ENCODE measurements at places on chromosomes 7 and 10.

- DNase-seq: no peak
Observed at GRCh38 chr7:68524126-68524525, 1074.1 kb upstream of the AUTS2 start.

DNA sequence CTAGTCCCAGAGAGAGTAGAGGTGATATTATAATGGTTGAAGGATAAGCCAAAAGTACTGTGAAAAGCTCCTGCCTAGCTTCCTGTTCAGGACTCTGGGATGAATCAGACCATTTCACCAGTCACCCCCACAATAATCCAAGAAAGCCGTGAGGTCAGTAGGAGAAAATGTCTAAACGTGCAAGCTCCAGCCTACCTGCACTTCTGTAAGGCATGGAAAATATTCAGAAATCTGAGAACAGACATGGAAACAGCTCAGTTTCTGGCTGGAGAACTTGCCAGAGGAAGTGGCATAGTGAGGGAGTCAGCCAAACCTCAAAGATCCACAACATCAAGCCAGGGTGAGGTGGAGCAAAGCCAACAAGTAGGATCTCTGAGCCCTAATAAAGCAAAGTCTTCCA lies 58.2 kb downstream of the ELAPOR2 start:
- DNase-seq: no peak

GRCh38 chr7:139948167-139948566 lies 114.6 kb downstream of the PARP12 start:
- DNase-seq: no peak

DNA sequence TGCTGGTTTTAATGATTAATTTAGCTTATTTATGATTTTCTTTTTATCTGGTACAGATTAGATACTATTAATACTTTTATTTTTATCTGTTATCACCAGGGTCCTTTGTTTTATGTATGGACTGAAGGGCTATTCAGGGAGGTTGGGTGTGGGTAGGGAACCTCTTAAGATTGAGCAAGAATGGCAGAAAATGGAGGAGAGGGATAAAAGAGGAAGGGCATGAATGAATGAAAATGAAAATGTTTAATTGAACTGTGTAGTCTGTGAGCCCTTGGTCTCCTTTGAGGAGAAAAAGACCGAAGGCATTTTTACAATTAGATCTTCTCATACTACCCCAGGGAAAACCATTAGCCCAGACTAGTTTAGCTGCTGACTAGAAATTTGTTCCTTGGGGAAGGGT lies 93.1 kb downstream of the CDK14 start:
- DNase-seq: no peak

GRCh38 chr7:108427766-108428165 lies 28.5 kb downstream of the NRCAM start:
- no peak for DNase-seq

- no peak for DNase-seq
Observed at GRCh38 chr10:15796762-15797161, 63.5 kb downstream of the MINDY3 start.

DNA sequence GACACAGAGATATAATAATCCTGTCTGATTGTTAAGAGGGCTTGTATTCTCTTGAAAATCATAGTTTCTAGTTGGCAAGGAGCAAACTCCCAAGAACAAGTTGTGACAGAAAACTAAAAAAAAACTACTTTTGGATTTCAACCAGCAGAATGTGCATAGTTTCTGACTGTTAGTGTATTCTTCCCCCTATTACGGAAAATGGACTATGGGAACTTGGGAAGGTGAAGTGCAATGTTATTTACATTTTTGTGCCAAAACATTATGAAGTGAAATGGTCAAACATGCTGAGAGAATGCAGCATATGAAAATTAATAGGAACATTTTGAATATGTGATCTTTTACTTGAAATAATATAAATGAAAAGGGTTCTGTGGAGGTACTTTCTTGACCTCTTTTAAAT lies 660.8 kb downstream of the SUGCT start:
- no peak for DNase-seq

- peak; percentile 76 for DNase-seq
Observed at GRCh38 chr7:123154231-123154860, 45.4 kb downstream of the SLC13A1 start.

- no peak for DNase-seq
Observed at GRCh38 chr7:85587785-85588184, 400.9 kb upstream of the SEMA3D start.

DNA sequence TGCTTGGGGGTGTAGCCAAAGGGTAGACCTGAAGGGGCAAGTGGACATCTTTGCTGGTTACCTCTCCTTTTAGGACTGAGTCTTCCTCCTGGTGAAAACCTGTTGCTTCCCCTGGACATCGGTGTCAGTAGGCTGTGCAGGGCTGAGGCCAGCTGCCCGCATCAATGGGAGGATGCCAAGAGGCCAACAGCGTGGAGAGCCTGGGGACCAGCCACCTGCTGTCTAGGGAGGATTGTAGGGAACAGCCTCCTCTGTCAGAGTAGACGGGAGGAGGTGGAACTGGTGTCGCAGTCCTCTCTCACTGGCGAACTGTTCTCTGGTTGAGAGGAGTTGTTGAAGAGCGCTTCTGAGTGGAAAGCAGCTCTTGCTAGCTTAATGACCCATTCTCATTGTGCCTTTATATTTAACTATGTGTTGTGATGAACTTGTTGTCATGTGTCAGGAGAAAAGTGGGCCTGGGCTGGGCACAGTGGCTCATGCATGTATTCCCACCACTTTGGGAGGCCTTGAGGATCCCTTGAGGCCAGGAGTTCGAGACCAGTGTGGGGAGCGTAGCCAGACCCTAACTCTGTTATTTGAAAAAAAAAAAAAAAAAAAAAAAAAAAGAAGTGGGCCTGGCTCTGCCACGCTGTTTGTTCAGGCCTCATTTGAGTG lies 1.8 kb downstream of the SUFU start:
- DNase-seq: no peak

DNA sequence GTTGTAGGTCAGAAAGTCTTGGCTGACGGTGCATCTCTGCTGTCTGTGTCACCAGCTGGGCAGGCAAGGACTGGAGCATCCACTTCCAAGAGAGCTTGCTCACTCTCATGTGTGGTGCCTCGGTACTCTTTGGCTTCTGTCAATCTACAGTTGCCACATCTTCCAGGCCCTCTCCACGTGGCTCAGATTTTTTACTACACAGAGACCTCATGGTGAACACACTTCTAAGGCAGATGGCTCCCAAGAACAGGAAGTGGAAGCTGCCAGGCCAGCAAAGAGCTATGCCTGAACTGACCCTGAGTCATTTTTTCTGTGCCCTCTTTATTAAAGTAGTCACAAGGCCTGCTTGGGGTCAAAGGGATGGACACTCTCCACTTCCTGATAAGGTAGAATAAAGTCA lies 351.5 kb upstream of the AUTS2 start:
- no peak for DNase-seq

DNA sequence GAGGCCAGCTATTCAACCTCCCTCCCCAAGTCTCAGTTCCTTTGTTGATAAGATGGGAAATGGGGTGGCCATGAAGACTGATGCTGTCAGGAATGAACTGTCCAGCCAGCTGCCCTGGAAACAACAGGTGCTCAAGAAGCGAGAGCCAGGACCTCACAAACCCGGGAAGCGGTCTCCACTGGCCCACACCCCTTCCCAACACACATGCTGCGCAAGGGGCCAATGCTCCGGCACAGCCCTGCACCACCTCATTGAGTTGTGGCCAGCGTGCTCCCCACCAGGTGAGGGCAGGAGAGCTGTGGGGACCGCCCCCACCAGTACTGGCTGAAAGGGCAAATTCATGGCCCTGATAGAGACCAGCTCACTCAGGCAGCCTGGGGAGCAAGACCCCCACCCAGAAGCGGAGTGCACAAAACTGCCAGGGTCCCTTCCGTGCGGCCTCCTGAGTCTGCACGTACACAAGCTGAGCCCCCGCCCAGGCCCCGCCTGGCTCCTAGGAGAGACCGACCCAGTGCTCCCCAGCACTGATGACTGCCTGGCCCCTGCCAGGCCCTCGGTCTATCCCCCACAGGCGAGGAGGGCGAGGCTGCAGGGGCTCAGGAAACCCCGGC lies 216.6 kb downstream of the MAD1L1 start:
- DNase-seq: no peak

DNA sequence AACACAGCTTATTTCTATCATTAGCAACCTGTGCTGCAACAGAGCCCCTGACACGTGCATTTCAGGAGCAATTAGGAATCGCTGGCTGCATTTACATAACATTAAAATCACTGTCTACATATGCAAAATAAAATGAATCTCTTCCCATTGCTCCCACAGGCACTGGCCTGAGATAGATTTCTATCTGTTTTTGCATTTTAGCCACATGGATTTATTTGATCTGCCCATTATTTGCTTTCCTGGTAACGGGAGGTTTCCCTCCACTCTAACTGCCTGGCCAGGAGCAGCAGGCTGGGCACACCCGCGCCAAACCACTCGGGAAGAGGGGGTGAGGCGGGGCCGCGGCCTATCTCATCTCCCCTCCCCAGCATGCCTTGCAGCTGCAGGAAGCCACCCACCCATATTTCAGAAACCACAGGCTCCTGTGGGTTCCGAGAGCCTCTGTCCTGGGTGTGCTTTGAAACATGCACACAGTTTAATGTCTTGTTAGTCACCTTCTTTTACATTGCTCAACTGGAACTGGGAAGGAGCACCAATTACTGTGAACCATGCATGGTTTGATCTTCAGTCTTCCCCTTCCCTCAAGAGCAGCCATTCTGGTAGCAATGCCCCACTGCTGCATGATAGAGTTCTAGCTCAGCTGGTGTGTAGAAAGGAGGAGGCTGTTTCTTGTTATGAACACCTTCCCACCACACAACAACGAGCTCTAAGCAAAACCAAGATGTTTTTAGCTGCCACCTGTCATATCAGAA lies 37.7 kb upstream of the IKZF1 start:
- no peak for DNase-seq

DNA sequence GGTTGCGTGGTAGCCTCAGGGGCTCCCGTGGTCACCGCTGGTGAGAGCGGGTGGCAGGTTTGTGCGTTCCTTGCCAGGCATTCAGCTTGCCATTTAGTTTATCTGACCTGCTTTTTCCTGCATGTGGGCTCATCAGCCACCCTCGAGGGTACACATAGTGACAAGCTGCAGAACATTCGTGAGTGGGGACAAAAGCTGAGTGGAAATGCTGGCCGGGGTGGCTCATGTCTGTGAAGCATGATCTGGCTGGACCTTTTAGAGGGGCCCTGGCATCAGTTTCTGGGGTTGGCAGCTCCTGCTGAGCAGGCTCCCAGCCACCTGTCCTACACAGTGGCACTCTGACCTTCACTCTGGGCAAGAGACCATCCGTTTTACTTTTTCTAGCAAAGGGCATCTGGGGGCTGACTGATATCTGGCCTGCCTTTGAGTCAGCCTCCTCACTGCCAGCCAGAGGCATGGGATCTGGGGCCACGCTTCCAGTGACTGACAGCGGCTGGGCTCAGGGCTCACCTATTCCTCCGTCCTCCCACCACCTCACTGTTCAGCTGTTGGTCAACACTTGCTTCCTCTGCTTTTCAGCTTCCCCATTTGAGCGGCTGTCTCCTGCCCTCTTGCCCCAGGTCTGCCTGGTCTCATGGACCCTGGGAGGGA lies 75.0 kb downstream of the LANCL2 start:
- no peak for DNase-seq

GRCh38 chr7:99617192-99617781 lies 541 bp downstream of the ZSCAN25 start:
- no peak for DNase-seq

- no peak for DNase-seq
Observed at GRCh38 chr10:125200396-125200795, 40.0 kb upstream of the CTBP2 start.

GRCh38 chr7:74083928-74084721 lies 521 bp downstream of the LIMK1 start:
- no peak for DNase-seq

DNA sequence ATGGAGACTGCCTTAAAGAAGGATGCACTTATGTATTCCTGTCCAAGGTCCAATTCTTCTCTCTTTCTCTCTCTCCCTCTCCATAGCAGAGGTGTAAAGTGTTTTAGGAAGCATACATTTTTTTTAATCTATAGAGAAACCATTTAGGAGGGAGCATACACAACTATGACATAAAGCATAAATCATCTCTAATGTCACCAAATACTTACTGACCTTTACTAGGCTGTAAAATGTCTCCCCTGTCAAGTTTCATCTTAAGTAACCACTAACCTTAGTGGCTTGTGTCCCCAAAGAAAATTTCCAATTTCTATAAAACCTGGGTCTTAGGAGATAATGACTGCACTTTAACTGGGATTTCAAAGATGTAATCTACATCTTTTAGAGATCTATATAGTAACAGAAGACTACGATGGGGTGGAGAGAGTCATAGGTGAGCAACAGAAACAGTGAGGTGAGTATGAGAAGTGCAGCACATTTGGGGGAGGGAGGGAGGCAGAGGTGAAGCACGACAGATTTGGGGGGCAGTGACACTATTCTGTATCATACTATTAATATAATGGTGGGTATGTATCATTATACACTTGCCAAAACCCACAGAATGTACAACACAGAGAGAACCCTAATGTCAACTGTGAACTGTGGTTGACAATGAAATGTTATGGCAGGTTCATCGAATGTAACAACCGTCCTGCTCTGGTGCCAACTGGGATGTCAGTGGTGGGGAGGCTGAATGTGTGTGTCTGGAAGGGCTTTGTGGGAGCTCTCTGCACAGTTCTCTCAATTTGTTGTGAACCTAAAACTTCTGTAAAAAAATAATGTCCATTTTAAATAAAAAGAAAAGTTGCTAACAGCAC lies 79.5 kb downstream of the PIP4K2A start:
- no peak for DNase-seq

DNA sequence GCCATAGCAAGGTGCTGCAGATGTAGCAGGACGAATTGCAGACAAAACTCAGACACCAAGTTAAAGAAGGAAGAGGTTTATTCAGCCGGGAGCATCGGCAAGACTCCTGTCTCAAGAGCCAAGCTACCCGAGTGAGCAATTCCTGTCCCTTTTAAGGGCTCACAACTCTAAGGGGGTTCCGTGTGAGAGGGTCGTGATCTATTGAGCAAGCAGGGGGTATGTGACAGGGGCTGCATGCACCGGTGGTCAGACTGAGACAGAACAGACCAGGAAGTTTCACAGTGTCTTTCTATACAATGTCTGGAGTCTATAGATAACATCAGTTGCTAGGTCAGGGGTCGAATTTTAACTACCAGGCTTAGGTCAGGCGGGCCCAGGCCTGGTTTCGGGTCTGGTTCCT lies 222.0 kb upstream of the C7orf33 start:
- DNase-seq: no peak

DNA sequence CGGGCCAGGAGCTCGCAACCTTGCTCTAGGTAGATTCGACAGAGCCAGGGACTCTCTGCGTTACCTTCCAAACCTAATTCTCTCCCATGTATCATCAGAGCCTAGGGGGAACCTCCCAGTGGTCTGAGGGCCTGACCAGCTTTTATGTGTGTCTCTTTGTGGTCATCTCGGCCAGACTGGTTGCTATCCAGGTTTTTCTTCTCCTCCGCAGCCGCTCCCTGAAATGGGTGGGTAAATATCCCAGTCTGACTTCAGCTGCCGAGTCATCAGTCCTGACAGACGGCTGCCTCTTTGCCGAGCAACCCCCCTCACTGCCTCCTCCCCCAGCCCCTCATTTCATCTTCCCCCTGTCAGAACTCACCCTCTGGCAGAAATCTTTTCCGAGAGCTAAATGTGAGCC lies 578.1 kb downstream of the LRMDA start:
- no peak for DNase-seq

All from NCI-H1694 (cell line).